ENCODE measurements at places on chromosomes 16 and 17.

DNA sequence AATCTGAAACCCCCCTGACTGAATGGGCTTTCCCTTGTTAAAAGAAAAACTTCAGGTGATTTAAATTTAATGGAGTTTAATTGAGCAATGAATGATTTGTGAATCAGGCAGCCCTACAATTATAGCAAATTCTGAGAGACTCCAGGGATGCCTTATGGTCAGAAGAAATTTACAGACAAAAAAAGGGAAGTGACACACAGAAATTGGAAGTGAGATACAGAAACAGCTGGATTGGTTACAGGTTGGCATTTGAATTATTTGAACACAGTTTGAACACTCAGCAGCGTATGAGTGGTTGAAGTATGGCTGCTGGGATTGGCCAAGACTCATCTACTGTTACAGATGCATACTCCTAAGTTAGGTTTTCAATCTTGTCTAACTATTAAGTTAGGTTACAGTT, 19.0 kb upstream of the CPHXL start:
- H3K36me3 ChIP-seq, result no peaks in the 10 kb centered on the region
- no peaks in the 10 kb centered on the region for H3K4me1 ChIP-seq
- H3K27me3 ChIP-seq, result peaks cover 2% of the 10 kb centered on the region
- DNase-seq, result no peak
- H3K4me3 ChIP-seq, result no peak overlapping the region
- H3K27ac ChIP-seq, result no peak overlapping the region

DNA sequence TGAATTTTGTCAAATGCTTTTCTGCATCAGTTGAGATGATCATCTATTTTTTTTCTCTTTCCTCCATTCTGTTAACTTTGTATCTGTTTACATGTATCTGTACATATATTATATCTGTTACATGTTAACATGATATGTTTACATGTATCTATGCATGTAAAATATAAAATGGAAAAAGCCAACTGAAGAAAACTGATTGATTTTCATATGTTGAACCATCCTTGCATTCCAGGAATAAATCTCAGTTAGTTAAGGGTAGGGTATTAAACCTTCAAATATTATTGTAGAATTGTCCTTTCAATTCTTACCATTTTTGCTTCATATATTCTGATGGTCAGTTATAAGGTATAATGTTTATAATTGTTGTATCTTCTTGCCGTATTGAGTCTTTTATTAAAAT, 336.1 kb downstream of the ZFHX3 start:
- no peak overlapping the region for H3K4me3 ChIP-seq
- no peak for DNase-seq
- no peak overlapping the region for H3K27ac ChIP-seq
- H3K36me3 ChIP-seq, result no peaks in the 10 kb centered on the region
- H3K27me3 ChIP-seq, result no peaks in the 10 kb centered on the region

- H3K4me3 ChIP-seq, result peak overlapping the region; percentile 56
- DNase-seq, result no peak
- no peaks in the 10 kb centered on the region for H3K36me3 ChIP-seq
- peaks cover 11% of the 10 kb centered on the region for H3K4me1 ChIP-seq
- H3K27me3 ChIP-seq, result peaks cover 54% of the 10 kb centered on the region
Measured at GRCh38 chr17:8072341-8072728, 15.2 kb downstream of the ALOX12B start.

- no peak for DNase-seq
- H3K27me3 ChIP-seq, result no peaks in the 10 kb centered on the region
- H3K27ac ChIP-seq, result peak overlapping the region; percentile 71
- H3K4me1 ChIP-seq, result peaks cover 41% of the 10 kb centered on the region
- H3K36me3 ChIP-seq, result peaks cover 83% of the 10 kb centered on the region
Measured at GRCh38 chr16:11032922-11033291, 88.5 kb downstream of the CLEC16A start.

DNA sequence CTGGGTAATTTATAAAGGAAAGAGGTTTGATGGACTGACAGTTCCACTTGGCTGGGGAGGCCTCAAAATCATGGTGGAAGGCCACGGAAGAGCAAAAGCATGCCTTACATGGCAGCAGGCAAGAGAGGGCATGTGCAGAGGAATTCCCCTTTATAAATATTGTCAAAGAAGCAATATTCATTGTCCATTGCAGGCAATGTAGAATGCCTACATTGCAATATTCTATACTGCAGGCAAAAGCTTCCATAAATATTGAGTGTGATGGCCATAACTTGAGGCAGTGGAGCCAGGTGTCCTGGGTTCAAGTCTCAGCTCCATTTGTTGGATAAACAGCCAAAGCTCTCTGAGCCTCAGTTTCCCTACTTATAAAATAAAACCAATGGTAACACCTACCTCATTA, 322.3 kb downstream of the SHISA9 start:
- no peak for DNase-seq
- H3K27ac ChIP-seq, result no peak overlapping the region
- H3K4me1 ChIP-seq, result no peaks in the 10 kb centered on the region
- H3K27me3 ChIP-seq, result no peaks in the 10 kb centered on the region
- no peak overlapping the region for H3K4me3 ChIP-seq

GRCh38 chr17:76153640-76154039, 12.6 kb upstream of the FOXJ1 start:
- no peaks in the 10 kb centered on the region for H3K27me3 ChIP-seq
- H3K36me3 ChIP-seq, result peaks cover 44% of the 10 kb centered on the region
- peaks cover 11% of the 10 kb centered on the region for H3K4me1 ChIP-seq
- no peak overlapping the region for H3K27ac ChIP-seq

DNA sequence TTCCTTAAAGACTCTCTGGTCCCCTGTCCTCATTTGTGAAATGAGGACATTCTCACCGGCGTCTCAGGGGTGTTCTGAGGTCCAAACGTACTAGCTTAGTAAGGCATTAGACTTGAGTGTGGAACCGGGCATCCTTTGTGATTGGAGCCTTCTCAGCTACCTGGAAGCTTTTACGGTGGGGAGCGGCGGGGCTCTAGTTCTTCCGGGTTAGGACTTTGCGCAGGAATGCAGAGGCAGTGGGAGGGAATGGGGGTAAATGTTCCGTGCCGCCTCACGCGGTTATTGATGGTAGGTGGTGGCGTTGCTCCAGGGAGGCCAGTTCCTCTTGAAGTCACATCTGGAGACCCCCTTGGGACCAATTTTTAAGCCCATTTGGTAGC, 113.6 kb downstream of the SNX29 start:
- peaks cover 12% of the 10 kb centered on the region for H3K4me1 ChIP-seq
- H3K27ac ChIP-seq, result no peak overlapping the region
- H3K27me3 ChIP-seq, result no peaks in the 10 kb centered on the region
- no peaks in the 10 kb centered on the region for H3K36me3 ChIP-seq
- peak overlapping the region; percentile 66 for H3K4me3 ChIP-seq

- peak overlapping the region; percentile 13 for H3K27ac ChIP-seq
- H3K27me3 ChIP-seq, result no peaks in the 10 kb centered on the region
- peak; percentile 55 for DNase-seq
- no peak overlapping the region for H3K4me3 ChIP-seq
Measured at GRCh38 chr17:27569257-27569722, 61.7 kb upstream of the LGALS9 start.

GRCh38 chr17:78839762-78840529, 668 bp downstream of the USP36 start:
- DNase-seq, result peak; percentile 63
- H3K4me3 ChIP-seq, result peak overlapping the region; percentile 95
- peaks cover 33% of the 10 kb centered on the region for H3K36me3 ChIP-seq
- no peaks in the 10 kb centered on the region for H3K27me3 ChIP-seq

DNA sequence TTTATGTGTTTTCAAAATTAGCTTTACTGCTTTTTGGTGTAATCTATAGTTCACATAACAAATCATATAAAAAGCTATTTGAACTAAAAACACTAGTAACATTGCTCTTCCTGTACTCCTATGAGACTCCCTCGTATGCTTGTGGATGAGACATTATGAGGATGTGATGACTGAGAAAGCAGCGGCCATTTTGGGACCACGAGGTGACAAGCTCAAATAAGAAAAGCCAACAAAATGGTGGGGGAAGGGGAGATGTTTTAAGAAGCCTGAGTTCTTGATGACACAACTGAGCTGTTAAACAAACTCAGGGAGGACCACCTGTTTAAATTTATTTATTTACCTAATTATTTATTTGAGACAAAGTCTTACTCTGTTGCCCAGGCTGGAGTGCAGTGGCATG, 4.5 kb downstream of the CCL18 start:
- H3K4me3 ChIP-seq, result no peak overlapping the region
- peaks cover 23% of the 10 kb centered on the region for H3K27me3 ChIP-seq
- no peak for DNase-seq
- no peaks in the 10 kb centered on the region for H3K36me3 ChIP-seq

GRCh38 chr16:70737377-70738082, 51.7 kb upstream of the MTSS2 start:
- peaks cover 12% of the 10 kb centered on the region for H3K36me3 ChIP-seq
- H3K27me3 ChIP-seq, result no peaks in the 10 kb centered on the region
- peak overlapping the region; percentile 99 for H3K27ac ChIP-seq
- peaks cover 37% of the 10 kb centered on the region for H3K4me1 ChIP-seq

DNA sequence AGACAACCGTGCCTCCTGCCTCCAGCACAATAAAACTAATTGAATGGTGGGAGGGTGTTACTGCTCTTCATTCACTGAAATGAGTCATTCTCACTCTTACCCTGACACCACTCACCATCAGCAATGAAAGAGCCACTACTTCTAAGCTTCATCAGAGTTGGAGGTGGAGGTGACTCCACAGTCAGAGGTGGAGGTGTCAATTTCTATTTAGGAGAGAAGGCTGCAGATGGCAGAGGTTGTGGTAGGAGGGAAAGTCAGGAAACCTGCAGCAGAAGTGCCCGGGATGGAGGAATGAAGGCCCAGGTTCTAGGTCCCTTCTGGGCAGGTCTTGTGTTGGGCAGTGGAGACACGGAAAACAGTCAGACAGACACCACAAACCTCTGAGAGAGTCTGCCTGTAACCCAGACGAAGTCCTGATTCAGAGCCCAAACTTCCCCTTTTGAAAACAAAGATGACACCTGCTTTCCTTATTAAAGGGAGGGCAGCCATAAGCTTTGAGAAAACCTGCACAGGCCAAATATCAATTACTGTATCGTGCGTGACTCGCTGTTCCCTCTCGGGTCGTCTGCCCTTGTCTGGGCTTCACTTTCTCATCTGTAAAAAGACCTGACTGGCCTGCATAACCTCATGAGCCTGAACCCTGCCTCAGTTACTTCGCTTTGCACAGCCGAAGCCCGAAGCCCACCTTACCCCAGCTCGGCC, 668 bp downstream of the ATPAF2 start:
- peak overlapping the region; percentile 98 for H3K4me3 ChIP-seq
- H3K27ac ChIP-seq, result peak overlapping the region; percentile 97
- H3K36me3 ChIP-seq, result peaks cover 3% of the 10 kb centered on the region
- peaks cover 37% of the 10 kb centered on the region for H3K4me1 ChIP-seq
- no peaks in the 10 kb centered on the region for H3K27me3 ChIP-seq

GRCh38 chr17:58377093-58377601, 25.1 kb upstream of the SUPT4H1 start:
- DNase-seq, result no peak
- no peak overlapping the region for H3K4me3 ChIP-seq
- peaks cover 56% of the 10 kb centered on the region for H3K4me1 ChIP-seq
- peaks cover 11% of the 10 kb centered on the region for H3K36me3 ChIP-seq
- H3K27ac ChIP-seq, result no peak overlapping the region

DNA sequence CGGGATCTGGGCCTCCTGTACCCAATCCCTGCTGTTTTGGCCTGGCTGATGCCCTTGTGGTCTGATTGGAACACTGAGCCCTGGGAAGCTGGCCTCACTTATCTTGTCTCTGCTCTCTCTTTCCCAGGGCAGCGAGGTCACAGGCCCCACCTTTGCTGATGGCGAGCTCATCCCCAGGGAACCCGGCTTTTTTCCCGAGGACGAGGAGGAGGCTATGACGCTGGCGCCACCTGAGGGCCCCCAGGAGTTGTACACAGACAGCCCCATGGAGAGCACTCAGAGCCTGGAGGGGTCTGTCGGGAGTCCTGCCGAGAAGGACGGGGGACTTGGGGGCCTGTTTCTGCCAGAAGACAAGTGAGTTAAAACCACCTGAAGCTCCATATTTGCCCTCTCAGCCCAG, 126.0 kb downstream of the RAB11FIP4 start:
- no peak overlapping the region for H3K27ac ChIP-seq
- H3K4me1 ChIP-seq, result peaks cover 7% of the 10 kb centered on the region
- no peak for DNase-seq
- no peak overlapping the region for H3K4me3 ChIP-seq
